ENCODE measurements at places on chromosomes 7 and 10.

DNA sequence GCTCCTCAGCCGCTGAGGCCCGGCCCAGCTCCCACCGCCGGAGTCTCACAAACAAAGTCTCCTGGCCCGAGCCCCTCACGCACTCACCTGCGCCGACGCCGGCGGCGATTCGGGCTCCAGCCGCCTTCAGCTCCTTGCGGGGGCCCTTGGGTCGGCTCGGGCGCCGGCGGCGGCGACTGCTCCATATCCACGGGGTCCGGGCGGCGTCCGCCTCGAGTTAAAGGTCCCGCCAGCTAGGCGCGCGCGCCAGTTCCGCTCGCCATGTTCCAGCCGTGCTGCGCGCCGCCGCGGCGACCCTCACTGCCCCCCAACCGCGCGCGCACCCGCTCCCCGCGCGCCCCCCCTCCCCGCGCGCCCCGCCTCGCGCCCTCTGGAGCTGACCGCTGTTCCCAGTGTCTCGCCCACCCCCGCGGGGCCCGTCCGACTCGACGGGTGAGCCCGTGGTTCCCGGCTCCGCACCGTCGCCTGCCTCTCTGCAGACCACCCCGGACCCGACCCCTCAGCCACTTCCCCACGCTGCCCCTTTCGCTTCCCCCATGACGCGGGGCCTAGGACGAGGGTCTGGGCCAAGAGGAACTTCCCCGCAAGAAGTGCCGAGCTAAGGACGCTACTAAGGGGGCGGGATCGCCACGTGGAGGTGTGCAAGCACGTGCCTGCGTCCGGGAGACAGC lies 396.1 kb downstream of the ZNF33B start:
- DNase-seq, result no peak

DNA sequence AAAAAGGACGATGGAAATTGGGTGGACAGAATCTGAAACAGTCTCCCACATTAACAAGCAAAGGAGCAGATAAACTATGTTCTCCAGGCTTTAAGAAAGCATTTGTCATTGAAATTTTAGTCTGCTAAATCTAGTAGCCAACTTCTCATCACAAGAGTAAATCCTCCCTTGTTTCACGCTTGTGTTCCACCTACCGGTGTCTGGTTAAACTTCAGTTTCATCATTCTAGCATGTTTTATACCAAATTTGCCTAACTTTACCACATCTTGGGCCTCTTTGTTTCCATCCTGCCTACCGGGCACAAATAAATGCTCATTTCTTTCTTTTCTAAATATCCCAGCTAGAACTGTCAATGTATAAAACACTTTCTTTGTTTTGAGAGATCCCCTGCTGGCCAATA lies 5.8 kb downstream of the LIPA start:
- DNase-seq, result no peak

DNA sequence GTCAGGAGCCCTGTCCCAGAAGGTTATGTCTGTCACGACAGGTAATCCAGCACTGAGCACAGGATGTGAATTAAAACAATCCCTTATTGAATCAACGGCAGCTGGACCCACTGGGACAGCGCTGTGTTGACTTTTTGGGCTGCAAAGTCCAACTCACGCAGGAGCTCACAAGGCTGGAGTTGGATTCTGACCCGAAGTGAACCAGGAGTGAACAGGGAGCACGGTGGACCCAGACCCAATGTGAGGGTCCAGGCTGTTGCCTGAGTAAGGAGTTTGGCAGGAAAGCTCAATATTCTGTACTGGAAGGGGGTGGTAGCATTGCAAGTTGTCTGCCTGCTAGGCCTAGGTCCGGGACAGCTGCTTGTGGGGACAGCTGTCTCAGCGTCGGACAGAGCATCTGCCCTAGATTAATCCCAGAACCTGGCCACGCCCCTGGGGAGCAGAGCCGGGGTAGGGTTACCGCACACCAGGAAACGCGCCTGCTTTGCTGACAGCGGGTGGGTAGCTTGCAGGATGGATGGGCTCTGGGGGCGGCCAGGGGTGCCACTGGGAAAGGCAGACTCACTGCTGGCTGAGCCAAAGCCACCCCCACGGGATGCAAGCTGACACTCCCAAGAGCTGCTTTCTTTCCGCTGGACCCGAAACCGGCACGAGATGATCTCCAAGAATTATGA lies 24.0 kb downstream of the COL26A1 start:
- DNase-seq, result peak; percentile 83

DNA sequence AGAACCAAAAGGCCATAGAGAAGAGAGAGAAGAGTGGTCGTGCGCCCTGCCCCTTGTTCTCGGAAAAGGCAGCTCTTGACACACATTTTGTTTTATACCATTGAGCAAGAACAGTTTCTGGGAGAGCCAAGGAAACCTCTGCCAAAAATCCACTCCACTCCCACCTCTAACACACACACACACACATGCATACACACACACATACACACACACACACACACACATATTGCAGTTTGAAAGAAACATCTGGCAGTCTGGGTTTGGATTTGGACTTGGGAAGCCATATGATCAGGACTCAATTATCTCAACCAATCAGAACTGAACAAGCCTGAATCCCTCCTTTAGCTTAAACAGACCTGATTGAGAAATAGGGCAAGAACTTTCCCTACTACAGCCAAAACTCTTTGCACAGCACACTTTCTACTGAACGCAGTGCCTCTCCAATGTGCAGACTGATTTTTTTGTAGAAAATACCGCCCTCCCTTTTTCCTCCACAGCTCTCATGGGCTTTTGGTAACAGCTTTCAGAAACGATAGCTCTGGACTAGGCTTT lies 484.0 kb upstream of the ZWINT start:
- no peak for DNase-seq
